GM04503 (cell line): ENCODE measurements at places on chromosomes 12 and 14.

GRCh38 chr12:87597114-87597513 is 432.1 kb downstream of the C12orf50 start:
- no peak for DNase-seq

GRCh38 chr14:52790011-52790755 is 1.2 kb downstream of the GNPNAT1 start:
- DNase-seq: no peak

- DNase-seq: no peak
These were observed 2.1 kb downstream of the WASHC4 start for GRCh38 chr12:105109465-105110212.

GRCh38 chr12:122356192-122356635 is 66.3 kb downstream of the CLIP1 start:
- DNase-seq: no peak

DNA sequence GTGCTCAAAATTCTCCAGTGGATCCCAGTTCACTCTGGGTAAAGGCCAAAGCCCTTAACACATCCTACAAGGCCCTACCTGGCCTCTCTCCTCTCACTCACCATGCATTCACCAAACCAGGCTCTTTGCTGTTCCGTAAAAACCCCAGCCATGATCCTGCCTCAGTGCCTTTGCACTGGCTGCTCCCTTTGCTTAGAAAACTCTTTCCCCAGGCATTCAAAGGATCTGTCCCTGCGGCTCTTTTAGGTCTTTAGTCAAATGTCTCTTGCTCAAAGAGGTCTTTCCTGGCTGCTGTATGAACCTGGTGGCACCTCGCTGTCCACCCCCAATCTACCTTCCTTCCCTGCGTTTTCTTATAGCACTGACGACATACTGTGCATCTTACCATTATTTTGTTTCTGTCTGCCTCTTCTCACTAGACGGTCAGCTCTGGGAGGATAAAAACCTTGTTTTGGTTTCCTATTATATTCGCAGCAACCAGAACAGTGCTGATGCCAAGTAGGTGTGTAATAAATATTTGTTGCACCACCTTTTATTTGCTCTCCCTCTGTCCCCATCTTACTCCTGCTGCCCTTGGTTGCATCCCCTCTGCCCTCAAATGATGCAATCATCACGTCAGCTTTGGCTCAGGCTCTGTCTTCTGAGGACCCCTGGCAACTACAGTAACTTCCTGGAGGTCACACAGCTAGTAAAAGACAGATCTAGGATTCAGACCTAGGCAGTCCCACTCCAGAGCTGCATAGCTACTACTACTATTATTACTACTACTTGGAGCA is 23.8 kb upstream of the DICER1 start:
- DNase-seq: no peak

GRCh38 chr12:22631863-22632463 is 7.0 kb downstream of the ETNK1 start:
- DNase-seq: no peak

- no peak for DNase-seq
These were observed 140.9 kb upstream of the SRRM4 start for GRCh38 chr12:118840399-118840798.

DNA sequence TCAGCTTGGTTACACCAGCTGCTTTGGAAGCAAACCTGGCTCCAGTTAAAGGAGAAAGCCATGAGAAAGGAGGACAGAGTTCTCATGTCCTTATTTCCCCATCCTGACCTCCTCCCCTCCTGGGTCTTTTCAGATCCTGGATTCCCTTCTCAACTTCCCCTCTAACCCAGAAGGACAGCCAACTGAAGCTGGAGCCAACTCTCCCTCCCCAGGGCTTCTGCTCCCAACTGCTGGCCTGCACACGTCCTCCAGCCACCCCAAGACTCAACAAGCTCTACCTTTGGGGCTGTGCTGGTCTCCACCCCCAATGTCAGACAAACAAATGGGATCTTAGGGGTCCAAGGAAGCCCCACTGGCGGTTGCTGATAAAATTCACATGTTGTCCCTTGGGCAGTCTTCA is 651.1 kb upstream of the TBX3 start:
- no peak for DNase-seq

GRCh38 chr12:12734054-12734453 is 16.9 kb downstream of the CDKN1B start:
- peak; percentile 61 for DNase-seq

DNA sequence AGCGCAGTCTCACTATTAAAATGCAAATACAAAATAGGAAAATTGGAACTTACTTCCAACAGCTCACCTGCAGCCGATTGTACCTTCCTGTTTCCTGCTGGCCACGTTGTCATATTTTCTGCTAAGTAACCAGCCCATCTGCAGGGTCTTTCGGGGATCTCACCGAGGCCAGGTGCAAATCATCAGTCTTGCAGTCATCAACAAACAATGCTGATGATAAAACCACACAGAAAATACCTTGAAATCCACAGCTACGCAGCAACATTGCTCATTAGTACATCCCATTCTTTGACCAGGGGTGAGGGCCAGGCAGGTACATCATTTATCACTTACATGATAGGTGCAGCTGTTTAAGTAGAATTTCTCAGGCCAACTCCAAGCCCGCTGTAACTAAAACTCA is 406.9 kb downstream of the TMEM121 start:
- no peak for DNase-seq
